ENCODE measurements at places on chromosomes 5 and 9. TPM values are rescaled to one million over a fixed set of nuclear protein-coding genes. Genes with fewer than 3 reads are reported as not detected.

Gene TMEM171
- total RNA-seq = not detected

Gene TMEM215
- total RNA-seq = not detected

Gene ADAMTSL1
- 0.10 TPM for total RNA-seq

Gene C5orf63
- 0.94 TPM for total RNA-seq

Gene IL7R
- total RNA-seq = 360 TPM

Gene DRD1
- total RNA-seq = not detected

Gene CCDC192
- total RNA-seq = not detected

Gene NR4A3
- total RNA-seq = 18.5 TPM

Gene ANKRD31
- 0.63 TPM for total RNA-seq

Gene MELK
- total RNA-seq = 0.94 TPM

Gene OR13C8
- not detected for total RNA-seq

Gene GAPVD1
- total RNA-seq = 105 TPM

Gene ORM2
- not detected for total RNA-seq

Gene SHLD3
- total RNA-seq = 35.8 TPM

Gene LAMC3
- 0.73 TPM for total RNA-seq

Gene MAPK9
- total RNA-seq = 36.0 TPM

Gene C5orf52
- not detected for total RNA-seq

Gene SERINC5
- 70.2 TPM for total RNA-seq

Gene C5orf58
- not detected for total RNA-seq

Gene FPGS
- total RNA-seq = 44.4 TPM

Gene MSH3
- 15.8 TPM for total RNA-seq

Gene GDA
- not detected for total RNA-seq

Gene GDF9
- total RNA-seq = 0.42 TPM

Gene COL23A1
- total RNA-seq = 0.10 TPM

Gene SPINK4
- total RNA-seq = not detected

Gene CDO1
- 0.10 TPM for total RNA-seq

Gene IRX4
- total RNA-seq = not detected

Gene PCDHGB6
- total RNA-seq = 0.63 TPM

Gene TRPM3
- not detected for total RNA-seq

Gene PPP2R2B
- 5.4 TPM for total RNA-seq

Gene LRRC19
- total RNA-seq = not detected

Gene SCGB3A2
- not detected for total RNA-seq

Gene ERAP2
- 77.3 TPM for total RNA-seq

Gene PCDHA6
- total RNA-seq = not detected

Gene ABCA1
- 43.4 TPM for total RNA-seq

Gene PCDHB9
- total RNA-seq = 0.31 TPM

Gene CTNND2
- total RNA-seq = not detected

Gene CBY3
- total RNA-seq = 0.52 TPM

Gene LCN15
- not detected for total RNA-seq

Gene LHX3
- not detected for total RNA-seq

Gene NKD2
- not detected for total RNA-seq

Gene FBXL7
- not detected for total RNA-seq

Gene FBN2
- 5.1 TPM for total RNA-seq

Gene SLC6A19
- total RNA-seq = not detected

Gene ZNF879
- 4.1 TPM for total RNA-seq

Gene GPR150
- 0.42 TPM for total RNA-seq

Gene TRIM7
- 1.9 TPM for total RNA-seq

Gene SLC36A1
- total RNA-seq = 4.0 TPM

Gene TTLL11
- 1.0 TPM for total RNA-seq

Gene FOXI1
- total RNA-seq = 0.10 TPM

Gene LPAR1
- 1.7 TPM for total RNA-seq
